ENCODE measurements at places on chromosomes 11 and 22. TPM values are rescaled to one million over a fixed set of nuclear protein-coding genes. Genes with fewer than 3 reads are reported as not detected.

Gene HSPB2
- total RNA-seq: not detected

Gene RHOD
- not detected for total RNA-seq

Gene TRIM48
- not detected for total RNA-seq

Gene IMMP1L
- 21.9 TPM for total RNA-seq

Gene IGF2
- not detected for total RNA-seq

Gene TCP11L1
- total RNA-seq: 45.6 TPM

Gene CARD18
- total RNA-seq: not detected

Gene FDX1
- total RNA-seq: 8.0 TPM
